ENCODE measurements at places on chromosomes 6 and 20. TPM values are rescaled to one million over a fixed set of nuclear protein-coding genes. Genes with fewer than 3 reads are reported as not detected.

DNA sequence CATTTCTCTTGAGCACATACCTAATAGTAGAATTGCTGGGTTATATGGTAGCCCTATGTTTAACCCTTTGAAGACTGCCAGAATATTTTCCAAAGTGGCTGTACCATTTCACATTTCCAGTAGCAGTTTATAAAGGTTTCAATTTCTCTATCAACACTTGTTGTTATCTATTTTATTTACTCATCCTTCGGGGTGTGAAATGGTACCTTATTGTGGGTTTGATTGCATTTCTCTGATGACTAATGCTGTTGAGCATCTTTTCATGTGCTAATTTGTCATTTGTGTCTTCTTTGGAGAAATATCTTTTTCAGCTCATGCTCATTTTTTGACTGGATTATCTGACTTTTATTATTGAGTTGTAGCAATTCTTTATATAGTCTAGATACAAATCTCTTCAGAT lies 5.4 kb downstream of the ENPP4 start:
- no peak for DNase-seq

DNA sequence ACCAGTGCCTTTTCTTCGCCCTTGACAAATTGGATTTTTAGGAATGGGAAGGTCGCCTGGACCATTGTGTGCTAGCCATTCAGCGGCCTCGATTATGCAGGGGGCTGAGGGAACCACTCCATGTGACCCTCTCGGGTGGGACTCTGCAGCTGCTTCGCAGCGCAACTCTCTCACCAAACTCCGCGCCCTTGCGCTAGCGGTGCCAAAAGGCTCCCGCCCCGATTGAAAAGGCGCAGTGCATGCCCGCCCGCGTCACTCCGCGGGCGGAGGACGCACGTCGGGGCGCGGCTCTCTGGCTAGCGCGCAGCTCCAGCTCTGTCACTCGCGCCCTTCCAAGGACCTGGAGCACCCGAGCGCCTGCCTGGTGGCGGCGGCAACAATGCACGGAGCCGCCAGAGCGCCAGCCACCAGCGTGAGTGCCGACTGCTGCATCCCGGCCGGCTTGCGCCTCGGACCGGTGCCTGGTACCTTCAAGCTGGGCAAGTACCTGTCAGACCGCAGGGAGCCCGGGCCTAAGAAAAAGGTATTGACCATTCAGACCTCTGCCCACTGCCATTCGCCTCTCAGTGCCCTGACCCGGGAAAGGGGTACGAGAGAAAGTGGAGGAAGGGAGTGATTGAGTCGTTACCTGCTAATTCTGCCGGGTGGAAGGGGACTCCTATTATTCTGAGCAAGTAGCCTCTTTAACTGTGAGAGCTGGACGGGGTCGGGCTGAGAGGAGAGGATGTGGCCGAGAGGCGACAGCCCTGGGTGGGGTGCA lies at the start of gene PRDM13:
Gene PRDM13 (plus strand): TSS at position 178 of the 760 bp plus-strand sequence. CDS start 202 bp downstream, at position 380.
- no peak for DNase-seq

- DNase-seq: no peak
Measured at GRCh38 chr6:157761926-157762325, 61.1 kb upstream of the SNX9 start.

DNA sequence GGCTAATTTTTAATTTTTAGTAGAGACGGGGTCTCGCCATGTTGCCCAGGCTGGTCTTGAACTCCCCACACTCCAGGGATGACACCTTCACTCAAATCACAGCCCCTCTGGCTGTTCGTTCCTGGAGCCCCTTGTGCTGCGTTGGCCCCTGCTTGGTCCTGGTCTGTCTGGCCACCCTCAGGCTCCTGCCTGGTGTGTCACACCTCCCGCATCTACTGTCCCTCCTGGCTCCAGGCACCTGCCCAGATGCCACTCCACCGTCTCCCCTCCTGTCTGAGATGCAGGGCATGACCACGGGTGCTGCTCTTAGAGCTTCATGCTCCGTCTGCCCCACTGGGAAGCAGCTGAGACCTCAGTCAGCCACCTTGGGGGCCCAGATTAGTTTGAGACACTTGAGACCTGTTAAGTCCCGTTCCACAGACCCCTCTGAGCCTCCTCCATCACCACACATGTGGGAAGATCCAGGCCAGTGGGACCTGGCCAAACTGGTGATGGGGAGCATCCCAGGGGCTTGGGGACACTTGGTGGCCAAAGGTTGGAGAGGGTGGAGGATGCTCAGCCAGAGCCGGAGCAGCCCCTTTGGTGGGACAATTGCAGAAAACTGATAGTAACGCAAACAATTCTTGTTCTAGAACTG lies 21.9 kb upstream of the NPBWR2 start:
- DNase-seq: peak; percentile 57

GRCh38 chr6:158057213-158057987 lies 75.7 kb downstream of the SYNJ2 start:
- DNase-seq: peak; percentile 77

Gene IL17F
- not detected for total RNA-seq

DNA sequence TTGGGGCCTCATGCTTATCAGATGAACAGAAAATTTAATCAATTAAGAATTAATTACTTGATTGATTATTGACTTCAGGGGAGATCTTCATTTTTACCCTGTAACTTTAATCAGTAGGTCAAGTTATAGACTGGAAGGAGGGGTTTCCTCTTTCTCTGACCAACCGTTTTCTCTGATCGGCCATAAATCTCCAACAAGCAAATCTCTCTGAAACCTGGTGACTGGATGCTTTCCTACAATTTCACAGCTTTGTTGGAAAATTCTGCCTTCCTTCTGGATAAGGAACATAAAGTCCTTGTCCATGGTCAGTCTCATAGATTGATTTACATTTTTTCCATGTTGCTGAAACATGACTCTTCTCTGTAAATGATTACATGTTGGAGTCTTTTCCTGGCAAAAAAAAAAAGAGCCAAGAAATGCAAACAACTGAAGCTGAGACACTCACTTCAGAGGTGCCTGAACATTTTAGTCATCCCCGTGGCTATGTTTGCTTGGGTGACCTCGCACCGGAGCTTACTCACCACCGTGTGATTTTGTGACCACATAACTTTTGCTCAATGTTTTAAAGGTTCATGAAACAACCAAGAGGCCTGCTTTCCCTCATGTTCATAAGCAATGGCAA lies 31.0 kb downstream of the IRF4 start:
- no peak for DNase-seq

DNA sequence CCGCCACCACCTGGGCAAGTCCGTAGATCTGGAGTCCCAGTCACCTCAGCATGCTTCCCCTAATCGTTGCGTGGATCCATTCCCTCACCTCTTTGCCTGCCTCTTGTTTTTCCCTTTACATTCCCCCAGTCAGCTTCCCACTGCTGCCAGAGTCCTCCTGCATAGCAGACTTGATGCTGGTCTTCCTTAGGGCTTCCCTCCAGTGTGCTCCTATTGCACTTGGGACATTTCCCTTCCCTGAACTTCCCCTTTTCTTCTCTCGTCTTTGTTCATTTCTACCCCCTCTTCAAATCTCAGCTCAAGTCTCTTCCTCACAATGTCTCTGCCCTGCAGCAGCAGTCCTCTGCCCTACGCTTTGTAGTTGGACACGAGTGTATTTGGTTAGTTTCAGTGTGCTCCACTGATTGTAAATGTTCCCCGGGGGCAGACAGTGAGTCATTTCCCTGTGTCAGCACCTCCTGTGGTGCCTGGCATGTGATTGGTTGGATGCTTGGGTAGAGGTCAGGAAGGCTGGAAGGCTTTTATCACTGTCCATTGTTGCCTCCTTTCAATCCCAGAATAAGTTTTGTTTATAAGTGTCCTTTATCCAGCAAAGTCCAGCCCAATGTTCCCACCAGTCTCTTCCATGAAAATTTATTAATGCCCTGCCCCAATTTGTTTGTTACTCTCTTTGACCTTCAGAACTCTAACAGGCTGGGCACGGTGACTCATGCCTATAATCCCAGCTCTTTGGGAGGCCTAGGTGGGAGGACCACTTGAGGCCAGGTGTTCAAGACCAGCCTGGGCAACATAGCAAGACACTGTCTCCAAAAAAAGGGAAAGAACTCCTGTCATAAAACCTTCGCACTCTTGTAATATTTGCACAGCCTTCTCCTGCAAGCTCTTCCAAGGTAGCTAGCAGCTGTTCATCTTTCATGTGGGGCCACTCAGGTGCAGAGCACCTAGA lies 38.3 kb downstream of the FAM120B start:
- no peak for DNase-seq

DNA sequence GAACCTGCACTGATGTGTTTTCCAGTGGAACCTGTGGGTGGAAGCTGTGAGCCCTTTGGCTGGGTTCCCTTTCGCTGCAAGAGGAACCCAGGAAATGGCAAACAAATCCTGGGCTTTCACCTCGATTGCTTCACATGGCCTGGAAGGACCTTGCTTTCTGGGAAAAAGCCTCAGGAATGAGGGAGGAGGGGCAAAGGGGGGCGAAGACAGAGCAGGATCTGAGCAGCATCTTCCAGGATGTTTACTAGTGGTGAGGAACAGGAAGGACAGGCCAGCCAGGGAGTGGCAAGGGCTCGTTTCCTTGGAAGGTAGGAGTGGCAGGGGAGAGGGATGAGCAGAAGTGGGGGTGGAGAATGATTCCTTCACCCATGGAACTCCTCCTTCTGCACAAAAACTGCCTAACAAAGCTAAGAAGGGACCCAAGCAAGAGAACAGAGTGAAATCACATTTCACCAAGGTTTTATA lies 5.9 kb downstream of the SLC2A10 start:
- DNase-seq: no peak

GRCh38 chr6:88611721-88612120 lies 351.7 kb downstream of the RNGTT start:
- DNase-seq: no peak

DNA sequence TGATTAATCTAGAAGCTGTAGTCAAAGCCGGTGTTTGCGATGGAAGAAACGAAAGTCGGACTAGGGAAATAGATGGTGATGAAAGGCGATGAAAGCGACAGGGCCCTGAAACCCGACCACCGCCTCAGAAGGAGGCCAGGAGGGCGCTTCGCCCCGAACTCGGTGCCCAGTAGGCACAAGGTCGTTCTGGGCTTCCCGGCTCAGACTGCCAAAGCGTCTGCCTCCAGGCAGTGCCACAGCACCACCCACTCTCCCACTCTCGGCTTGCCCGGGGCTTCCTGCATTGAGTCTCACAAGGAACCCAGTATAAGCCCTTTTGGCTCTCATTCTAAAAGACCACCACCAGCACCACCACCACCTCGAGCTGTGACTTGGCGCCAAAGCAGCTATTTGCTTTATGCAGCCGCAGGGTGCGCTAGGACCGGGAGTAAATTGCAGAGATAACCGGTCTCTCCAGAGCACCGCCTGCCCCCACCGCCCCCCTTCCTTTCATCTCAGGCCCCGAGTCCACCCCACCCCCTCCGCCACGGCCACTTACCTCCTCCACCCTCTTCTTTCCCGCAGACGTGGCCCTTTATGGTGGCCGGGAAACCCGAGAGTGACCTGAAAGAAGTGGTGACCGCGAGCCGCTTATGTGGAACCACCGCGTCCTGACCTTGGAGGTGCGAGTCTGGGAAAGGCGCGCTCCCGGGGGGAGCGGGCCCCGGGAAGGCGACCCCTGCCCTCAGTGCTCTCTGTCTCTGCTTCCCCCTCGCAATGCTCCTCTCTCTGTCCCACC lies 2.4 kb downstream of the TCF21 start:
- no peak for DNase-seq

- DNase-seq: no peak
Measured at GRCh38 chr6:144075187-144075586, 20.2 kb downstream of the SF3B5 start.

Gene CAP2
- 9.3 TPM for total RNA-seq

Data from mesenteric fat pad (tissue), 1 donor.